ENCODE measurements at places on chromosomes 1 and 21. TPM values are rescaled to one million over a fixed set of nuclear protein-coding genes. Genes with fewer than 3 reads are reported as not detected.

Gene CFHR2
- total RNA-seq, result not detected

DNA sequence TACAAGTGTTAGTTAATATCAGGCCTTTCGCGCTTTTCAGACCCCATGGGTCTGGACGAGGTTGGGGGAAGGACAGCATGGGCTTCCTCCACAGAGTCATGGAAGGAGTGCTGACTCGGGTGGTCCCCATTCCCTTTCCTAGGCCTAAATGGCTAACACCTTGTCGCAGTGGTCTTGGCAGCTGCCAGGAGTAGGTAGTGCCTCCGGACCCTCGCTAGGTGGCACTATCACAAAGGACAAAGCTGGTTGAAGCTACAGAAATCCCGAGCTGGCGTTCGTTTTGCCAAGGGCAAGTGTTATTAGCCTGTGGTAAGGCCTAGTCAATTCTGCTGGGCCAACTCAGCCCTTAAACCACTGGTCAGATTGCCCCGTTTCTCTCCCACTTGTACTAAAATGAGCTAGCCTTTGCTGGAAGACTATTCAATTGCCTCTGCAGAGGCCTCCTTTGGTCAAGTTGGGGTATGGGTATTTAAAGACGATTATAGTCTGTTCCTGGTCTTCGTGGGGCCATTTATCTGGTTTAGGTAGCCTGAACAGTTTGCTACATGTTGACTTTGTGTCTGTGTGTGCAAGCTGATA lies 1.1 kb upstream of the UBE2Q1 start:
- peaks cover 32% of the 10 kb centered on the region for H3K4me1 ChIP-seq
- H3K4me3 ChIP-seq, result peak overlapping the region; percentile 85
- no peaks in the 10 kb centered on the region for H3K36me3 ChIP-seq
- DNase-seq, result no peak
- peak overlapping the region; percentile 90 for H3K27ac ChIP-seq

GRCh38 chr1:165635329-165635728 lies 4.3 kb downstream of the MGST3 start:
- no peak overlapping the region for H3K27ac ChIP-seq
- DNase-seq, result no peak
- H3K36me3 ChIP-seq, result no peaks in the 10 kb centered on the region
- H3K4me3 ChIP-seq, result no peak overlapping the region
- H3K27me3 ChIP-seq, result no peaks in the 10 kb centered on the region

DNA sequence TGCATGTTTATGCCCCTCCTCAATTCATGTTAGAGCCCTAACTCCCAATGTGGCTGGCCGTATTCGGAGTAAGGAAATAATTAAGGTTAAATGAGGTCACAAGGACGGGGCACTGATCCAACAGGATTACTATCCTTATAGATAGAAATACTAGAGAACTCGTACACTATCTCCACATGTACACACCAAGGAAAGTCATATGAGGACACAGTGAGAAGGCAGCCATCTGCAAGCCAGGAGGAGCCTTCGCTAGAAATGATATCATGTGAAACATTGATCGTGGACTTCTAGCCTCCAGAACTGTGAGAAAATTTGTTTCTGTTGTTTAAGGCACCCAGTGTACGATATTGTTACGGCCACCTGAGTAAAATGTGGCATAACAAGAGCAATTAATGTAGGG lies 79.7 kb downstream of the FAF1 start:
- DNase-seq, result no peak
- H3K36me3 ChIP-seq, result no peaks in the 10 kb centered on the region
- no peak overlapping the region for H3K27ac ChIP-seq
- H3K4me3 ChIP-seq, result no peak overlapping the region
- H3K27me3 ChIP-seq, result no peaks in the 10 kb centered on the region

DNA sequence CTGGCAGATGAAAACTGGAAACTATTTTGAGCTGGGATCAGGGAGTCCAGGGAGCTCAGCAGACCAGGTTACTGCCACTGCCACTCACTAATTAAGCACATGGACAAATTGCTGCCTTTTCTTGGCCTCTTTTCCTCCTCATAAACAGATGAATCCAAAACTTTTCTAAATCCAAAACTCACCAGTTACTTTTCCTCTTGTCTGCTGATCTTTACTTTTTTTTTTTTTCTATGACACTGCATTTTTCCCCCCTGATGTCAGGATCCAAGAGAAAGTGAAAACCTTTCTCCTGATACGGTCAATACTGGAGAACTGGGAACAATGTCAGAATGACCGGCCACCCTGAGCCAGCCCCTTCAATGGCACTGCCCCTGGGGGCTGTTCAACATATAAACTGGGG lies 405.8 kb downstream of the DUSP10 start:
- H3K27me3 ChIP-seq, result no peaks in the 10 kb centered on the region
- H3K4me3 ChIP-seq, result no peak overlapping the region
- peaks cover 16% of the 10 kb centered on the region for H3K4me1 ChIP-seq
- H3K27ac ChIP-seq, result peak overlapping the region; percentile 43
- H3K36me3 ChIP-seq, result no peaks in the 10 kb centered on the region

DNA sequence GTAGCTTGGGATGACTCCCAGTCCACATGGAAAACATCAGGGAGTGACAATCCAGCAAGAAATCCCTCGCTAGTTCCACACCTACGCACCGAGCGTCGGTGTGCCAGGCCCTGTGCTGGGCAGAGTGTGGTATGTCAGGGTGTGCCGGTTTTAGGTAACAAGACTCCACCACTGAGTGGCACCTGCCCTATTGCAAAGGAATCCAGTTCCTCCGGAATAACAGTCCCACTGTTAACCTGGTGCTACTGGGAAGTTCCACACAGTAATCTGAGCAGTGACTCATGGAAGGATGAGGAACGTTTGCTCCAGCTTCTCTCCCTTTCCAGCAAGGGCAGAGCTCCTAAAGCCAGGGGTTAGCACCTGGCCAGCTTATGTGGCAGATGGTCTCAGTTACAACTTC lies 14.3 kb downstream of the RNF207 start:
- H3K36me3 ChIP-seq, result no peaks in the 10 kb centered on the region
- DNase-seq, result no peak
- peaks cover 10% of the 10 kb centered on the region for H3K4me1 ChIP-seq
- no peak overlapping the region for H3K27ac ChIP-seq
- no peak overlapping the region for H3K4me3 ChIP-seq

GRCh38 chr1:95935719-95936118 lies 701.7 kb downstream of the RWDD3 start:
- no peak for DNase-seq
- H3K27me3 ChIP-seq, result no peaks in the 10 kb centered on the region
- no peaks in the 10 kb centered on the region for H3K4me1 ChIP-seq
- H3K27ac ChIP-seq, result no peak overlapping the region
- H3K4me3 ChIP-seq, result no peak overlapping the region

Data from vagina (tissue), 2 donors.